ENCODE measurements at places on chromosomes 5 and 9. TPM values are rescaled to one million over a fixed set of nuclear protein-coding genes. Genes with fewer than 3 reads are reported as not detected.

DNA sequence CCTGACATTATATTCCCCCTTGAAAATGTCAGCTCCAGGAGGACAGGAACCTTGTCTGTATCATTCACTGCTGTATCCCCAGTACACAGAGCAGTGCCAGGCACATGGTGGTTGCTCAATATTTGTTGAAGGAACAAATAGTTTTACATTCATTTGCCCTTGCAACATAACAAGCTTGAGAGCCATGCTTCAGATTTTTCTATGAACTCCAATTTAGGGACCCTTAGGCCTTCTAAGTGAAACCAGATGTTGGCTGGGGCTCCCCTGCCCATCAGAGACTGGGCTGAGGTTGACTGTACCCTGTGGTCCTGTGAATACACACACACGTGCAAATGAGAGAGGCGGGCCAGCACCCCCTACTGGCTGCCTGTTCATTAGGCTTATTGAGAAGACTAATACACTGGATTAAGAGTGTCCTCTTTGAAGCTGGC lies 214.9 kb upstream of the WWC1 start:
- DNase-seq: peak; percentile 28

DNA sequence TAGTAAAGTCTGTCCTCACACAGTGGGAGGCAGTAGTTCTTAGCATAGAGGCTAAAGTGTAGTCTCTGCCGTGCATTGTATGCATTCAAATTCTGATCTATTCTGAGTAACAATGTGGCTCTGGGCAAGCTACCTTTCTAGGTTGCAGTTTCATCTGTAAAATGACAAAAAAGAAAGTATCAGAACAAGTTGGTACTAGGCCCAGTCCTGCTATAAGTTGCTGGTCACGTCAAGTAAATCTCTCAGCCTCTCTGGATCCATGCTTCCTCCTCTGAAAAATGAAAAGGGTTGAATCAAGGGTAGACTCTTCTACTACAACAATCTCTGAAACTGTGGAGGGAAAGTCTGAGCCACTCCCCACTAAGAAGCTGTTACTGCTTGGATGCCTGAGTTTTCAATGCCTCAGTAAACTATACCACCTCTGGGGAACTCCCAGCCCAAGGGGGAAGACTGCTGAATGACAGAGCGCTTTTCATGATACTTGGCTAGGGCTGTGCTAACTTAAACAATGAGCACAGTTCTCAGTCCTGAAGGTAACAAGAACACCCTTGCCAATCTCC lies 34.5 kb upstream of the SPARC start:
- peak; percentile 56 for DNase-seq

GRCh38 chr5:173907284-173907683 lies 19.1 kb downstream of the CPEB4 start:
- DNase-seq: no peak

DNA sequence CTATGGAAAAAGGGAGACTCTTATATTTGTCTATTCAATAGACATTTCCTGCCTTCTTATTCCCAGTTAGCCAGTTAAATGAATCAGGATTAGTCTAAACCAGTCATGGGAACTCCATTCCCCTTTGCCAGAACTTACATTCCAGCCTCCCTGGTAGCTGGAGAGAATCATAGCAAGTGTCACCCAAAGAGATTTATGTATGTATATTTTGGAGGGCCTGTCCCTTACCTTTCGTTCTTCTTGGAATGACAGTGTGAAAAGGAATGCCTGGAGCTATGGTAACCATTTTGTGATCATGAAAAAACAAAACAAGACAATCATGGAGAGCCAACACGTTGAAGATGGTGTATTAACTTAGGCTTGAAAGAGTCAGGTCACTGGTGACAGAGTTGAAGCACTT lies 627.7 kb downstream of the CCDC171 start:
- DNase-seq: no peak

DNA sequence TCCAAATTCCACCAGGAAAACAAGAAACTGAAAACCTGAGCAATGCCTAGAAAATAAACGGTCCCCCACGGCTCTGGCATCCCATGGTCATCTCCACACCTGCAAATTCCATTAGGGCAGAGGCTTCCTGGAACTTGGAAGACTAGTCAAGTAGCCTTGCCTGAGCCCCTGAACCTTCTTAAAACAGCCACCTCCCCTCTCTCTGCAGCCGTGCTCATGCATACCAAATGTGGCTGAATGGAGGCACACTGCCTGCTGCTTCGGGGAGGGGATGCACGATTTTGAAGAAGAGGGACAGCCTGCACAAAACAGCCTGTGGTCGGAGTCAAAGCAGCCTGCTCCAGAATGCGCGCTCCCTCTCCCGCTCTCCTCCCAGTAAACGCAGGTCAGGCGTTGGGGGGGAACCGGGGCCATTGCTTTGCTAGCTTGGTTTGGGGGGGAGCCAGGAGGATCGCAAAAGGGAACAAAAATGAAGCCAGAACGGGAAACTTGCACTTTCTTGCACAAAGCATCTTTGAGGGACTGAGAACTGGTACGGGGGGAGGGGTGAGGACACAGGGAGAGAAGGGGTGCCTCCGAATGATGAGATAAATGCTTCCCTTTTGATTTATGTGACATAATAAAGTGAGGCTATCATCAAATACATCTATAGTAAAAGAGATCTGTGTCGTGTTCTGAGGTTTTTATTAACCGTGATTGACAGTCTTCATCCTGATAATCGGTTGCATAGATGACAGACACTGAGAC lies at the start of gene TRPM3:
Gene TRPM3, minus strand, starts transcription at position 347 of the 747 bp plus-strand sequence. Its CDS starts 267 bp downstream, at position 80.
- no peak for DNase-seq

Gene SMIM15
- total RNA-seq: 48.1 TPM

Gene IL3
- total RNA-seq: not detected

Gene CCL28
- total RNA-seq: 5.4 TPM
